CD4-positive, alpha-beta T cell treated with Interleukin-10 for 1 hour (primary cell): ENCODE measurements at places on chromosomes 5 and 9.

DNA sequence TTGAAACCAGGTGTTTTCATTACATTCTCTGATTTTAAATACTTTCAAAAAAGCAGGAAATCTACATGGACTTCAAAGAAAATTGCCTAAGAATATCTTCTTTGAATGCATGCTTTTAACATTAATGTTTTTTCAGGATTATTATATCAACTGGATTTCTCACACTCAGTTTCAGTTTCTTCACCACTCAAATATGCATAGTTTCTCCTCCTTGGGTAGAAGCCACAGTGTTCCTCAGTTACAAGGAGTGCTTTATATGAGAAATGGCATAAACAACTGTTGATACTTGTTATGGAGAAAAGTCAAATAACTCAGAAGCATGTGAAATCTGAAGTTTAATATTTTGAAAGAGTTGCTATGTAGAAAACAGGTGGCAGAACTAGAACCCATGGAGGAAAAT, 196.9 kb downstream of the DMRTA1 start:
- DNase-seq = no peak

DNA sequence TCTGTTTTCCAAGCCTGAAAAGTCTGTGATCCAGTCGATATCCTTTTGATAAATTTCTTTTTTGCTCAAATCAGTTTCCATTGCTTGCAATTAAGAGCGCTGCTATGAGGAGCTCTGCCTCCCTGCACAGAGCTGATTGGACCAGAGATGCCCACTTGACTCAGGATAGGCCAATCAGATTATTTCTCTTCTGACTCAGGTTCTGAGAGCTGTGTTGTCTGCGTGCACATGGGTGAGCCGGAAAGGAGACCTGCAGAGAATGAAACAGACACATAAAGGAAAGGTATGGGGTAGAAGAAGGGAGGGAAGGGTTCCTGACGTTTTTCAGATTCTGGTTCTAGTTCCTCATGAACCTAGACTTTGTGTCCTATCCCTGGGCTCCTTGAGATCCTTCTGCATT, 15.8 kb upstream of the FABP6 start:
- no peak for DNase-seq

DNA sequence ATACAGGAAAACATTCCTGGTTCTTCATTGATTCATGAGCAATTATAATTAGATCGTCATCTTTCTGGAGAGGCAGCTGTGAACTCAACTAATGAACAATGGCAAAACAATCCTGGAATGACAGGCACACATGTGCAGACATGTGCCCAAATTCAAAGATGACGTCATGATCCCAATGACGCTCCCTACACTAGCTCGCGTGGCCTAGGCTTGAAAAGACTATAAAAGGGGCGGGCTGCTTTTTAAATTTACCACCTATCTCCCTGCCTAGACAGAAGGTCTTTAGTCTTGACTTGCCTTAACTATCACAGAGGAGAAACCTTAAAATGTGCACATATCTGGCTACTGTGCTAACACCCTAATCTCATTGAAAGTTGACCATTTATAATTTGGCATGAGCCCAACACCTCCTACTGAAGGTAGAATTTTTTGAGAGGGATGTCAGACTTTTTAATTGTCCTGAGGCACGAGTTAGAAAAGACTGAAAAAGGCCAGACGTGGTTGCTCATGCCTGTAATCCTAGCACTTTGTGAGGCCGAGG, 88.2 kb downstream of the PRRT1B start:
- DNase-seq = no peak

- no peak for DNase-seq
Observed at GRCh38 chr5:64156261-64156660, 9.4 kb upstream of the RNF180 start.

GRCh38 chr5:172075656-172076055, 69.2 kb upstream of the FBXW11 start:
- DNase-seq = no peak

DNA sequence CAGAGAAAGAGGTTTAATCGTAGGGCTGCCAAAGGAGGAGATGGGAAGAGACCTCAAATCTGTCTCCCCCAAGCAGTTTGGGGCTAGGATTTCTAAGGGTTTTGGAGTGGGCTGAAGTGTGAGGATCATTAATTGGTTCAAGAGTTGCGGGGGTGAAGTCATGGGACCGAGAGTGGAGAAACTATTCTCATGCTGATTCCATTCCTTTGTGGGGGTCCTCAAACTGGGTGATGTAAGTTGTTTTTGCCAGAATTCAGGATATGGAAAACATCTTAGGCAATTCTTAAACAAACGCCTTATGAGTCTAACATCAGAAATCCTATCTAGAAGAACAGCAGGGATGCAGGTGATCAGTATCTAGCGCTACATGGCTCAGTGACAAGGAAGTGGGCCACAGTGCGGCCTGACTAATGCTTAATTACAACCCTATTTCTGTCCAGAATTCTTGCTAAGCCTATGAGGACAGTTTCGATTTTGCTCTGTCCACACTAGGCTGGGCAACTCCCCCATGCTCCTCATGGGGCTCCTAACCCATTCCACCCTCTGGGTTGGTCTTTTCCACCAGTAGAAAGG, 27.7 kb upstream of the TRIO start:
- DNase-seq = no peak

GRCh38 chr9:35526087-35526801, 36.3 kb downstream of the RUSC2 start:
- no peak for DNase-seq

GRCh38 chr5:133122711-133123110, 70.9 kb downstream of the HSPA4 start:
- no peak for DNase-seq

- DNase-seq = peak; percentile 49
Observed at GRCh38 chr5:136037001-136037705, 8.4 kb downstream of the TGFBI start.

DNA sequence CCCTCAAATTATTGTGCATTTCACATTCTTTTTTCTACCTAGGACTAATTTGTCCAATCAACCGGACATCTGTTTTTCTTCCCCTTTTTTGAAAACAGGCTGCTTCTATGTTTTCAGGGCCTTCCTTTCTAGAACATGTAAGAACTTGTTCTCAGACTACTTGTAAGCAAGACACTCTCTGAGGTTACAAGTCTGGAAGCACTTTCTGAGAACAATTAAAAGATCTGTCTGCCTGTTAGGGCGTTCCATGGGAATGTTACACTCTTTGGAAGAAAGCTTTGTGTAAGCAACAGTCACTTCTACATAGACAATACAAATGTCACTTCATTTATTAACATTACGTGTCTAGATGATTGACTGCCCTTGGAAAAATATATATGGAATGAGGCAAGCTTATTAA, 50.9 kb upstream of the HSPB3 start:
- DNase-seq = no peak

DNA sequence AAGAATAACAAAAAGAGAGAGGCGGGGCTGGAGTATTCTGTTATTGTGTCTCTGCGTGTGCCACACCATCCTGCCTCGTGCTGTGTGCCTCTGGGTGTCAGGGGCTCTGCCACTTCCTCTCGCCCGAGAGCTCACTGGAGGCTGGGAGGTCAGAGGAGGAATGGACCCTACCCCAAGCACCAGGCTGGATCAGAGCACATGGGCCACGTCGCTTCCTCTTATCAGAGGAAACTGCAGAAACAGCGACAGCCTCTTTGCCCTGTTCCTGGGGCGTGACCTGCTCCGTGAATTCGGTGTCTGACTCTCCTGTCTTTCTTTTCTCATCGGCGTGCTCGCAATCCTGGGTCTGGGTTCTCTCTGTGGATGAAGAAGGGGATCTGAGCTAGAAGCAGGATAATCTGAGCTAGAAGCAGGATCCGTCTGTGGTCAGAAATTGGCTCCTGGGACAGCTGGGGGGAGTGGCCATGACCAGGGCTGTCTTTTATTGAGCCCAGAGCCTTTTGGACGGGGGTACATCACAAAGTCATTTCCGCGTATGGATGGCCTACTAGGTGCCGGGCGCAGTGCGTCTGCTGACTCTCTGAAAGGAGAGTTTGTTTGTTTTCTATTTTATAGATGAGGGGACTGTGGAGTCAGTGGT, 150.3 kb upstream of the COL5A1 start:
- no peak for DNase-seq

DNA sequence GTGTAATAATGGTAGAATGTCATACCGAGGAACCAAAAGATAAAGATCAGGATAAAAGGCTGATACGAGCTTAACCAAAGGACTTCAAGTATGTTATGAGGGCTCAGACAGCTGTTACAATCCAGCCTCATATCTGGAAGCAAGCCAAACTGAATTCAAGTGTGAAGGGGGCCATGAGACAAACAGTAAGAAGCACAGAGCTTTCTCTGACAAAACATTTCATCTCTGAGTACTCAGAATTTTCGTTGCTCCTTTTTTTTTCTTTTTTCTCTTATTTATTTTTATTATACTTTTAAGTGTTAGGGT, 52.9 kb upstream of the CD180 start:
- DNase-seq = no peak

DNA sequence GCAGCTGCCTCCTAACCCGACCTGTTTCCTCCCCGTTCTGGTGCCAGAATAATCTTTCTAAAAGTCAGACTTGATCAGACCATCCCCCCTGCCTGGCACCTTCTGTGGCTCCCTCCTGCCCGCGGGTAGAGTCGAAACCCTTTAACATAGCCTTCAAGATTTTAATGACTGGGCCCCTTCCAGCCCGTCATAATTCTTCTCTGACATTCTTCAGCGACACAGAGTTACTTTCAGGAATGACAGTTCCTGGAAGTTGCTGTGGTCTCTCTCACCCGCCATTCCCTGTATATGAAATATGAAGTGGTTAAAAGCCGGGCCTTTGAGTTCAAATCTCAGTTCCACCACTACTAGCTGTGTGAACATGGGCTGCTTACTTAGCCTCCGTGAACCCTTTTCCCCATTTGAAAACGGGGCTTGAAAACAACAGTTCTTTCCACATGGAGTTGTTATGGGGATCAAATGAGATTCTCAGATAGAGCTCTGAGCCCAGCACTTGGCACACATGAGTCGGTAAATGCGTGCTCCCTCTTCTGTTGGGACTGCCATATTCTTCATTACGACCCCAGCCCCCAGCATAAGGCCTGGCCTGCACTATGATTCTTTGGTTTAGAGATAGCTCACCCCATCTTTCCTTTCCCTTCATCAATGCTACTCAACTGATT, 737 bp downstream of the NANS start:
- no peak for DNase-seq

- DNase-seq = no peak
Observed at GRCh38 chr5:111668477-111669414, 88.2 kb downstream of the NREP start.

- DNase-seq = no peak
Observed at GRCh38 chr5:158483281-158483860, 616.3 kb downstream of the EBF1 start.

DNA sequence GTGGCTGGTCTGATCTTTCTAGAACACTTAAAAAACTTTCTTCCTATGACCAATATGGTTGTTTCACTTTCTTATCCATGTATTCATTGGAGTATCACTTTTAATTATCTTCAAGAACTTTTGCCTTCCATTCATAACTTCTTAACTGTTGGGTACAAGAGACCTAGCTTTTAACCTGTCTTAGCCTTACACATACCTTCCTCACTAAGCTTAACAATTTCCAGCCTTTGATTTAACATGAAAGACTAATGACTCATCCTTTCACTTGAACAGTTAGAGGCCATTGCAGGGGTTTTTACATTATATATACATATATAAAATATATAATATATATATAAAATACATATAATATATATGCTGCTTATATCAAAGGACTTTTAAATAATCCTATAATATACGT, 57.9 kb downstream of the ABHD17B start:
- no peak for DNase-seq

- no peak for DNase-seq
Observed at GRCh38 chr9:112925058-112925641, 34.5 kb upstream of the SLC46A2 start.

- peak; percentile 16 for DNase-seq
Observed at GRCh38 chr5:107519900-107520354, 150.8 kb downstream of the EFNA5 start.

DNA sequence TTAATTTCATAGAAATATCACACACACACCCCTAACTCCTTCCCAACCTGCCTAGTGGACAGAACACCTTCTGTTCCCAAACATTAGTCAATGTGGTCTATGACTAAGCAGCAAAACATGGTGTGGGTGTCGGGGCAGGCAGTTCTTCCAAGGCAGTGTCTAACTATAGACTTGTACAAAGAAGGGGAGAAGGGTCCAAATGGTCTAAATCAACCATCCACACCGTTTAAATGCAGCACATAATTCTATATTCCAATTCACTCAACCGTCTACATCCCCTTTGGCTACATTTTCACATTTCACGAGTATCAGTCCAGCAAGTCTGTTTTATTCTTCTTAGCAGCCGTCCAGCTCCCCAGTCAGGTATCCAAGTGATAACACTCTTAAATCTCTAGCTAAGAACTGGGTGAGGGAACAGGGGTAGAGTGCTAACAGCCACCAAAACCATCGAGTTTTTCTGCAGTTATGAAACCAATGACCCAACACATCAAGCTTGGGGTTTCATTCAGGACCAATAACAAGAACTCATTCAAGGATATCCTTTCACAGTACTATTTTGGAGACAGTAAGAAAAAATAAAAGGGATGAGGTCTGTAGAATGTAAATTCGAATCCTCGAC, 3.3 kb downstream of the ZNF608 start:
- no peak for DNase-seq

GRCh38 chr5:168316139-168316578, 24.7 kb downstream of the WWC1 start:
- DNase-seq = no peak

GRCh38 chr9:16192403-16193017, 639.7 kb downstream of the CCDC171 start:
- DNase-seq = no peak

DNA sequence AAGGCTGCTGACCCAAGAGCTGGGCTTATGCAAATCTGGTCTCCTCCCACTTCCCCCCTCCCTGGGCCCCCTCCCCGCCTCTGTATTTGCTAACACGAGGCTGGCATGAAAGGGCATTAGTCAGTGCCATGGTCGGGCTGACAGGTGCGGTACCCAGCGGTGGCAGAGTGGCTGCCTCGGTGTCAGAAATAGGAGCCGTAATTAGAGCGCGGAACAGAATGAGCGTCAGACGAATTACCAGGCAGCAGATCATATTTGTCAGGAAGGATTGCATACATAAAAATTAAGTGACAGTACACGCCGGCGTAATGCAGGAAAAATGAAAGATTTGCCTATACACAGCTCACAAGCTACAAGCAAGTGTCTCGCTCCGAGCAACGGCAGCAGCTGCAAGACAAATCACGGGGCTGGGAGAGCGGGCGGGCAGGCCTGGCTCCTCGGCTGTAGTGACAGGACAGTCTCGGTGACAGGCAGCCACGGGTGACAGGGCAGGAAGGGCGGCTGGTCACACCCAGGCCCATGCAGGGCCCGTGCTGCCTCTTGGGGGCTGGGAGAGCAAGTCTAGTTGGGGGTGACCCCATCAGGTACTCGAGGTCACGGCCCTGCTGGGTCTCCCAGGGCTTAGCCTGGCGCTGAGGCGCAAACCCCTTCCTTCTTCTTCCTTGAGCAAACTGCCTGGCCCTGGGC, 72.4 kb downstream of the NEK6 start:
- DNase-seq = no peak

- no peak for DNase-seq
Observed at GRCh38 chr5:171600741-171601265, 181.4 kb downstream of the FGF18 start.

- no peak for DNase-seq
Observed at GRCh38 chr9:92381775-92382174, 22.6 kb downstream of the OGN start.

- no peak for DNase-seq
Observed at GRCh38 chr5:14588145-14588544, 6.6 kb downstream of the OTULINL start.
